ENCODE measurements at places on chromosomes 1 and 21. TPM values are rescaled to one million over a fixed set of nuclear protein-coding genes. Genes with fewer than 3 reads are reported as not detected.

WNT2B gene
- 0.05 TPM for polyA plus RNA-seq

PANK4 gene
- polyA plus RNA-seq = 29.9 TPM

LIN28A gene
- polyA plus RNA-seq = not detected

DNA sequence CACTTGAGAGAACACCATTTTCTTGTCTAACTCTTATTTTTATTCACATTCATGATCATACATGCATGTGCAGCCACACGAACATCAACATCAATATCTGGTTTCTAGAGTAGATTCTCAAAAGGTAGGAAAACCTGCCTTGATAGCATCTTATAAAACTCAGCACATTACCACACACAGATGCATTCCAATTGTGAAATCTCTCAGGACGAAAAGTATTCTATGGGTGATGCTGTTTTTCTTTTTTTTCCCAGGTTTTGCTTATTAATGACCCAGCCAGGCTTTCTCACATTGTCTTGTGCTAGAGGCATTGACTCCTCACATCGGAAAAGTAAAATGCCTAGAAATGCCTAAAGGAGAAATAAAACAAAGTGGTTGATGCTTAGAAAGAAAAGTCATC is 562.8 kb downstream of the KIF26B start:
- DNase-seq = no peak

DNA sequence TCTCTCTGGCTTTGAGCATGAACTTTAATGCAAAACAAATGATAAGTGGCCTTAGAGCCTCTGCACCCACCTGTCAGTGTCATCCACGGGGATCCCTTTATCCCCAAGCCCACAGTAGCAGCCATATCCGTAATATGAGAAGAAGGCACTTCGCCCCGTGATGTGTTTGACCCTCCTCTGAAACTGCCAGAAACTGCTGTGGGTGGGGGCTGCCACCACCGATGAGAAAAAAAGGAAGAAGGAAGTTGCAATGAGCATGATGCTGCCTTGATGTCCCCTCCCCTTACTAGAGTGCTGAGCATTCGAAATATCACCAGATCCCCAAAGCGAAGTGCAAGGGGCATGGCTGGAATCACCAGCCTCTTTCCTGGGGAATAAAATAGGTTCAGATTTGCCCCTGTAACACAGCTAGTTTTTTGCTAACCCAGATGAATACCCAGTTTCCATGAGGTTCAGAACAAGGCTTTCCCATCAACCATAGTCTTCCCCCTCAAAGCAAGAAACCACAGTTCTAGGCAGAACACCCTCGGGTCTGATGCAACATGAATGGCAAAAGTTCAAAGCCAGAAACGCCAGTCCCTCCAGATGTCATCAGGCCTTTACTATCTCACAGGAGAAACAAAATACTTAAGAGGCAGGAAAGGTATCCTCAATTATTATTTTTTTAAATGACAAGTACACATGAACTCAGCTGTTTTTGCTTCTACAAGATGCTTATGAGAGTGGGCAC is 10.8 kb upstream of the UBXN10 start:
- no peak for DNase-seq

DNA sequence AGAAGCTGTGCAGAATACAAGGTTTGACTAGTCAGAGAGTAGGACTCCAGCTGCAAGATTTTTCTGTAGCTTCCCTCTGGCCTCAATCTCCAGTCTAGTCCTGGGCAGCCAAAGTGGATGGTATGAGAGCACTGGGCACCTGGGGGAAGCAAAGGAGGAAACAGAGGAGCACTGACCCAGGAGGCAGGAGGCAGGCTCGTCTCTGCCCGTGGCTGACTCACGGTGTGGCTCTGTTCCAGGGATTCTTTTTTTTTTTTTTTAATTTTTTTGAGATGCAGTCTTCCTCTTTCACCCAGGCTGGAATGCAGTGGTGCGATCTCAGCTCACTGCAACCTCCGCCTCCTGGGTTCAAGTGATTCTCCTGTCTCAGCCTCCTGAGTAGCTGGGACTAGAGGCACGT is 4.1 kb upstream of the NPPB start:
- no peak for DNase-seq

GRCh38 chr1:15916916-15917315 is 59.0 kb downstream of the ZBTB17 start:
- no peak for DNase-seq

DNA sequence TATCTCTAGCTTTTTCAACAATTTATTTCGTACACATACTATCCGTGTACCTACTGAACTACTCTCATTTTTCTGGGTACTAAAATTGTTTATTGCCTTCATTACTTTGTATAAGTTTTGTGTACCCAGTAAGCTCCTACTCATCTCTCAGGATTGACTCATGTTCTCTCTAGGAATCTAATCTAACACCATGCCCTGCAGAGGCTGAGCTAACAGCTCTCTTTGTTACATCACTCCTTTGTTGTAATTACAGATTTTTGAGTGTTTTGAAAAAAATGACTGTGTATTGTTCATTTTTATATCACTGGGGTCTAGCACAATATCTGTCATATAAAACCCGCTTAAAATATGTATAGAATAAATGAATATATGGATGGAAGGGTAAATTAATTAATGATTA is 167.1 kb downstream of the ATP6V1G3 start:
- DNase-seq = no peak

- DNase-seq = no peak
These were observed 117.2 kb downstream of the FASLG start for GRCh38 chr1:172776071-172776470.

GRCh38 chr1:172279939-172280636 is 140.4 kb upstream of the C1orf105 start:
- no peak for DNase-seq

- no peak for DNase-seq
These were observed 109.6 kb downstream of the AKT3 start for GRCh38 chr1:243740255-243740999.
